Natural killer cell treated with Interleukin-12 subunit alpha and Interleukin-12 subunit beta and Interleukin-15 and Interleukin-18, amount 100 ng/mL, for 72 hours (primary cell): ENCODE measurements at places on chromosomes 3 and 15. TPM values are rescaled to one million over a fixed set of nuclear protein-coding genes. Genes with fewer than 3 reads are reported as not detected.

DNA sequence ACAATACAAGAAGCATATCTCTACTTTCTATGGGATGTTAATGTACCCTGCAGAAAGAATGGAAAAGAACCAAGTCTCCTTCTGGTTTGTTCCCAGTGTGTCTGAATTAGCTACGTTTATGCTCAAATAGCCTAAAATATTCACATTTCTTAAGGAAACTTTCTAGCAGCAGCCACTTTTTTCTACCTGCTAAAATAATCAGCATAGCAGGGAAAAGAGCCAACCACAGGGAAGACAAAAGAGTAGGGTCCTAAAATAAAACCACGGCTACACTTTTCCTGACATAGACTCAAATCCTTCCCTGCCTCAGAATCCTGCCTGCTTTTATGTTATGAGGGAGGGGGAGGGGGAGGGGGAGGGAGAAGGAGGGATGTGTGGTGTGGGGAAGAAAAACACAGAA is 136.7 kb downstream of the GBE1 start:
- peaks cover under 1% of the 10 kb centered on the region for H3K36me3 ChIP-seq
- no peaks in the 10 kb centered on the region for H3K4me1 ChIP-seq
- H3K4me3 ChIP-seq, result no peak overlapping the region
- no peak for DNase-seq

- no peaks in the 10 kb centered on the region for H3K36me3 ChIP-seq
- no peak overlapping the region for H3K27ac ChIP-seq
- no peak overlapping the region for H3K4me3 ChIP-seq
- DNase-seq, result no peak
- no peaks in the 10 kb centered on the region for H3K4me1 ChIP-seq
These were observed 62.5 kb downstream of the WHAMM start for GRCh38 chr15:82871832-82872484.

DNA sequence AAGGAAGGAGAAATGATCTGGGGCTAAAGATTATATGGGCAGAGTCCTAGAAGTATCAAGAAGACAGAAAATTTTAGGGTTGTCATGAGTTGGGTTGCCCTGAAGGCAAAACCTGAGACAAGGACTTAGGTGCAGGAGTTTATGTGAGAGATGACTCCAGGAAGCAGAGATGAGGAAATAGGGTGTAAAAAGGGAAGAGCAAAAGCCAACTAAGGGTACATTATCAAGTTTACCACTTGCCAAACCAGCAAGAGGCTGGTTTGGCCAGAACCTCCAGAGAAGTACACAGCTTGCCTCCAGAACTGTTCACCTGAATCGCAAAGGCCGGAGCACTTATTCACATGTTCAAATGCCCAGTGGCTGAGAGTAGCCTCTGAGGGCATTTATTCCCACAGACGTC is 116.7 kb downstream of the FHIT start:
- H3K4me1 ChIP-seq, result no peaks in the 10 kb centered on the region
- H3K36me3 ChIP-seq, result no peaks in the 10 kb centered on the region
- H3K27ac ChIP-seq, result no peak overlapping the region
- no peak overlapping the region for H3K4me3 ChIP-seq

DNA sequence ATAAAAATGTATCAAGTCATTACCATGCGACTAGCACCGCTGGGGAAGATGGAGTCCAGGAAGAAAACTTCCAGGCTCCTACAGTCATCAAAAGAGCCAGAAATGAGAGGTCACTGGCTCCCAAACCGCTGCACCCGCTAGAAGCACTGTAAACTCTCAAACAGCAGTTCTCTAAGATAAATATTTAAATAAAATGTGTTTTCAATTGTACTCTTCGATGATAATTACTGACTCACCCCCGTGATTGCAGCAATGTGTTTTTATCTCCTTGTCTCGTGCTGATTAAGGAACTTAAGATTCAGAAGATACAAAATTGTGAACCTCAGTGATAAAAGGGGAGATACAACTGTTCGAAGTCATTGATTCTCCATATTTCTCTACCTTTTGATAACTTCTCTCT is 45.8 kb upstream of the FOXP1 start:
- H3K36me3 ChIP-seq, result no peaks in the 10 kb centered on the region
- no peaks in the 10 kb centered on the region for H3K27me3 ChIP-seq
- H3K4me3 ChIP-seq, result no peak overlapping the region
- no peak overlapping the region for H3K27ac ChIP-seq
- DNase-seq, result no peak

The CFAP100 gene
- not detected for total RNA-seq

The IL17RD gene
- 0.28 TPM for total RNA-seq

DNA sequence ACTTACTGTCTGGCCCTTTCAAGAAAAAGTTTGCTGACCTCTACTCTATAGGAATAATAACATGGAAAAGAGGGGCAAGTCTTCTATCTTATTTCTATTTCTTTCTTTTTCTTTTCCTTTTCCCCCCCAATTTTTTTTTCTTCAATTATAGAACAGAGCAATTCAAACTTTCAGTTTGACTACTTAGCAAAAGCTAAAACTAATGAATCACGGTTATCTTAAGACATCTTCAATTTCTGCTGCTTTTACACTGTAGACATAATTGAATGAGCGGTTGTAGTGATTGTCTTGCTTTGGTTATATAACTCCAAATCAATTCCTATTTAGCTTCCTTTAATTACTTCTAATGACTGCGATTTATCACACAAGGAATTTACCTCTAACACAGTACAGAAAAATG is 74.3 kb upstream of the P2RY1 start:
- no peak for DNase-seq
- H3K36me3 ChIP-seq, result peaks cover 4% of the 10 kb centered on the region
- H3K4me1 ChIP-seq, result peaks cover 4% of the 10 kb centered on the region
- H3K27me3 ChIP-seq, result peaks cover 2% of the 10 kb centered on the region

The RPUSD2 gene
- total RNA-seq, result 19.0 TPM

GRCh38 chr3:39671116-39671515 is 138.3 kb upstream of the MYRIP start:
- H3K4me1 ChIP-seq, result no peaks in the 10 kb centered on the region
- no peak for DNase-seq
- no peak overlapping the region for H3K27ac ChIP-seq
- H3K36me3 ChIP-seq, result no peaks in the 10 kb centered on the region
- no peak overlapping the region for H3K4me3 ChIP-seq
- H3K27me3 ChIP-seq, result no peaks in the 10 kb centered on the region

DNA sequence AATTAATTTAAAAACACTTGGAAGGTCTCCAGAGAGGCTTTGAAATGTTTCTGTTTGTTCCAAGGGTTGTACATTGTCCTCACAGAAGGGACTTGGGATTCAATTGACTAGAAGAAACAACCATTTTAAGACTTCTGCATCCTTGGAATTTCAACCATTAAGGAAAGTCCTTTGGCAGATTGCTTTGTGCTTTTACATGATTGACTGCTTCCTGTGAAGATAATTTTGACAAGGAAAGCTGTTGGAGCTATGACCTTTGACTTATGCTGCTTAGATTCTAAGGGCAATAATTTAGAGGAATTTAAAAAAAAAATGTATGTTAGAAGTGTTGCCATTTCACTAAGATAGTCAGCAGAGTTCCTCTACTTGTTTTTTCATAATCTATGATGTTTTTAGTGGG is 483.9 kb upstream of the TBL1XR1 start:
- no peaks in the 10 kb centered on the region for H3K27me3 ChIP-seq
- H3K4me1 ChIP-seq, result peaks cover 64% of the 10 kb centered on the region
- H3K27ac ChIP-seq, result peak overlapping the region; percentile 95
- H3K36me3 ChIP-seq, result peaks cover 5% of the 10 kb centered on the region
- no peak for DNase-seq

DNA sequence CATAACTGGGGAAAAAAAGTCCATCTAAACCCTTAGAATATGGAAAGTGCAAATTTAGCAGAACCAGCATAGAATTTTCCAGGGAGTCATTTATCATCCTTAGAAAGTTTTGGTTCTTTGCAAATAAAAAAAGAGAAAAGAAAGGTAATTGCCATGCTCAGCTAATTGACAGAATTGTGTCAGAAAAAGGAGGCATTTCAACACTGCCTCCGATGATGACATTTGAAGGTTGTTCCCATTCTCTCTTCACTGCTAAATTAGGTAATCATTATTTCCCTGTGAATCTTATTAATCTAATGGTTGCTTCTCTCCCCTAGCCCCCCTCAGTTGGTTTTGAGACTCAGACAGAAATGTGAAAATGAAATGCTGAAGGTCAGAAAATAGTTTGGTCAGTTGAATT is 139.2 kb downstream of the PDCD6IP start:
- H3K4me3 ChIP-seq, result no peak overlapping the region
- peaks cover 12% of the 10 kb centered on the region for H3K4me1 ChIP-seq
- no peaks in the 10 kb centered on the region for H3K36me3 ChIP-seq
- DNase-seq, result no peak

DNA sequence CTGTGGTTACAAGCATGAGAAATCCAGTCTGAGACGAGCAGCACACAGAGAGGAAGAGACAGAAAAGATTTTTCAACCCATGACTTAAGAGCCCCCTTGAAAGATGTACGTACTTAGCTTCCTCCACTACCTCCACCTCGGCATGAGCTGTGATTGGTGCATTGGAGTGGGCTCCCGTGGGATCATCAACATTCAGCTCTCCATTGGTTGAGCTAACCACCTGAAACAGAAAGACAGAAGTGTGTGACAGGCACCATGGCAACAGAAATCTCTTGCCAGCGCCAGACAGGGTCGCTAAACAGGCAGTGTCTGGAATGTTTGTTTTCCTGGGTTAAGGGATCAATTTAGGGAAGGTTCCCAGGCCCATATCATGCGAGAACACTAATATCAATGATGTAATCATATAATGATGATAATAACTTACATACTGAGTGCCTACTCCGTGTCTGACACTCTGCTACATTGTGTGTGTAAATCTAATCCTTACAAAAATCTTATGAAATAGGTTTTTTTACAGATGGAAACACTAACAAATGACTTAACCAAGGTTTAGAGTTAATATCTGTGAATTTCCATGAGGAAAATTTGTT is 17.5 kb upstream of the PPIB start:
- DNase-seq, result no peak
- H3K27me3 ChIP-seq, result no peaks in the 10 kb centered on the region
- H3K4me3 ChIP-seq, result no peak overlapping the region

The CCRL2 gene
- 6.2 TPM for total RNA-seq

DNA sequence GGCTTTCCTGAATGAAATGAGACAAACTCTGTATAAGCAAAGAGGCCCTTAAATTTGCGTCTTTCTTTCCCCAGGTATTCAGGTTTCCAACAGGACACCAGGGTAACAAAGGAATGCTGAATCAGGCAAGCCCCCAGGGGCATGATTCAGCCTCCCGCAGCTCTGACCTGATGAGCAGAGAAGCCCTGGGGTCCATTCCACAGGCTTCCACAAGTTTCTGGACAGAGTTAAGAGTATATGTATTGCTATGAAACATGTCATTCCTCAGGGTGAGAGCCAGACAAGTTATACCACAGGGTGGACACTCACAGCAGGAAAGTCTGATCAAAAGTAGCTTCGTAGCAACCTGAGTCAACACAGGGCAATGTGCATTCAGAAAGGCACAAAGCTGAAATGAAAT is 68.1 kb upstream of the CTNNB1 start:
- H3K27me3 ChIP-seq, result peaks cover 6% of the 10 kb centered on the region
- no peaks in the 10 kb centered on the region for H3K4me1 ChIP-seq
- no peak for DNase-seq
- no peak overlapping the region for H3K4me3 ChIP-seq

DNA sequence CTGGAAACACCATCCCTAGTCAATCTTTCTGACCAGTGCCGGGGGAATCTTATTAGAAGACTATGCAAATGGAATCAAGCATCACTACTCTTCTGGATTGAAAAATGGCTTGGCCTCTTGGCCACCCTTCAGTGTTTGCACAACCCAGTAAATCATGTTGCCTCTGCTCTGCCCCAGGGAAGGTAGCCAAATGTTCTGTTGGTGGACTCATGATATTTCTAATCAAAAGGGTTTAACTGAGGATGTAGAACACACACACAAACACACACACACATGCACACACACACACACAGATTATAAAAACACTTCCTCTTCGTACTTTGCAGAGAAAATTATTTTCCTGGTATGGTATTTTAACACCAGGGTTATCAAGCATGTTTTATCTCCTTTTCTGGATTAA is 7.9 kb downstream of the RBP2 start:
- no peak overlapping the region for H3K27ac ChIP-seq
- no peak overlapping the region for H3K4me3 ChIP-seq
- H3K36me3 ChIP-seq, result no peaks in the 10 kb centered on the region
- H3K27me3 ChIP-seq, result no peaks in the 10 kb centered on the region
- H3K4me1 ChIP-seq, result no peaks in the 10 kb centered on the region

DNA sequence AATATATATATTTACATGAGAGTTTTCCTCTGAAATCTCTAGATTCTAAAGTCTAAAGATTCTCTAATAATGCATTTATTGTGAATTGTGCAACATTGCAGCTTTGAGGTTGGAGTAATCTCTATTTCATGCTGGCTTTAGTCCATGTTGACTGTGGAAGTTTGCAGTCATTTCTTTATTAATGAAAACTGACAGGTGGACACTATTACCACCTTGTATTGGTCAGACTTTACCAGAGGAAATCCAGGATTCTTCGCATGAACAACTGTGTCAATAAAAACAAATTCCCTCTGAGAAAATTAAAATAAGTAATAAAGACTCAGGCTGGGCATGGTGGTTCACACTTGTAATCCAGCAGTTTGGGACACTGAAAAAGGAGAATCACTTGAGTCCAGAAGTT is 274.1 kb downstream of the SHQ1 start:
- no peaks in the 10 kb centered on the region for H3K4me1 ChIP-seq
- DNase-seq, result no peak
- no peak overlapping the region for H3K27ac ChIP-seq
- no peaks in the 10 kb centered on the region for H3K36me3 ChIP-seq

- no peak overlapping the region for H3K4me3 ChIP-seq
- H3K27ac ChIP-seq, result no peak overlapping the region
- DNase-seq, result no peak
These were observed 11.2 kb downstream of the CIP2A start for GRCh38 chr3:108578064-108578463.

- H3K27me3 ChIP-seq, result peaks cover 61% of the 10 kb centered on the region
- peaks cover 4% of the 10 kb centered on the region for H3K36me3 ChIP-seq
These were observed 2.7 kb downstream of the SV2B start for GRCh38 chr15:91102546-91103330.

- H3K4me1 ChIP-seq, result no peaks in the 10 kb centered on the region
- no peaks in the 10 kb centered on the region for H3K36me3 ChIP-seq
- no peak overlapping the region for H3K4me3 ChIP-seq
- no peak overlapping the region for H3K27ac ChIP-seq
- no peak for DNase-seq
These were observed 281.9 kb downstream of the TLE3 start for GRCh38 chr15:69815793-69816192.

- H3K4me3 ChIP-seq, result no peak overlapping the region
- H3K36me3 ChIP-seq, result no peaks in the 10 kb centered on the region
- no peaks in the 10 kb centered on the region for H3K4me1 ChIP-seq
- peaks cover 9% of the 10 kb centered on the region for H3K27me3 ChIP-seq
- no peak for DNase-seq
These were observed 58.2 kb upstream of the SNRPA1 start for GRCh38 chr15:101353240-101353639.

DNA sequence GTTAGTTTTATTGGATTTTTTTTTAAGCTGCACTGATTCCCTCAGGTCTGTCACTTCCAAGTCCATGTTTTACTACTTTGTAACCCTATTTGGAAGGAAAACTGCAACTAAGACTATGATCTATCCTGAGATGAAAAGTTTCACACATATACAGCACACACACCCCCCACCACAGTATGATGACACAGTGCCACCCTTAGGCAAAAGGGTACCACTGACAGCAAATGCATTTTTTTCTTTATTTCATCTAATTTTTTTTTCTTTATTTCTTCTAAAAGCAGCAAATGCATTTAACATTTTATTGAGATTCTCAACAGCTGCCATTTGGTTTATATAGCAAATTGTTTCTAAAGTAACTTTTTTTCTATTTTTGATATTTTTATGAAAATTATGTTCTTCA is 21.2 kb downstream of the NGRN start:
- no peak for DNase-seq
- H3K4me3 ChIP-seq, result no peak overlapping the region
- H3K4me1 ChIP-seq, result no peaks in the 10 kb centered on the region
- H3K36me3 ChIP-seq, result no peaks in the 10 kb centered on the region
